ENCODE measurements at places on chromosomes 4 and X.

DNA sequence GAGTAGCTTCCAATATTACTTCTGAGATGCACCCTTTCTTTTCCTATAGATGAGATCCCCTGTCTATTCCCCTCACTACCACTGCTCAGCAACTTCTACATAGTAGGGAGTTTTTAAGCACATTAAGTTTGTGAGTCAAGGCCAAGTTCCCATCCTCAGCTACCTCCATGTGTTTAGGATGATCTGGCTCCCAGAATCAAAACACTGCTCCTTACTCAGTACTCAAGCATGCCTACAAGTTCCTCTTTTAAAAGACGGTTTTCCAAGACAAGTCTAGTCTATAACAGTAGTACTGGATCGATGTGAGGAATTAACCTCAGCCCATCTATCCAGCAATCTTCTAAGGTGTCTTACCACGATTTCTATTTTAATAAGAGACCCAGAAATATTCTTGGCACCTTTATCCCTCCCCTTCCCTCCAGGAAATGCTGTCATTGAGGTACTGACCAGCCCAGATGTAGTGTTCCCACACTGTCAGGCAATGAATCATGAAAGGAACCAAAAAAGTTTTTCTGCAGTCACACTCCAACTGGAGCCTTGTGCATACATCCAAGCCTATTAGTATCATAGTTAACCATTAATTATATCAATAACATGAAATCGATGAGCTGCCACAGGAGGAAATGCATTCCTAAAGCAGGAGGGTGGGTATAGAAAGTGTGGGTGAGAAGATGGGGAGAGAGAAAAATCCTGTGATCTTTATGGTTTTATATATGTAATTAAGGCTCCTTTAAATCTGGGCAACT is 29.6 kb downstream of the AREG start:
- DNase-seq: no peak

- no peak for DNase-seq
These were observed 159.3 kb downstream of the ATG4A start for GRCh38 chrX:108250654-108251579.

GRCh38 chrX:152343306-152343705 is 107.8 kb downstream of the GABRA3 start:
- DNase-seq: no peak

GRCh38 chrX:39299615-39300014 is 498.4 kb downstream of the MID1IP1 start:
- DNase-seq: no peak

- no peak for DNase-seq
These were observed 91.6 kb upstream of the EFHC2 start for GRCh38 chrX:44435047-44435446.

- no peak for DNase-seq
These were observed 29.5 kb downstream of the CCNQ start for GRCh38 chrX:153569475-153569874.

GRCh38 chr4:182085051-182085480 is 158.1 kb upstream of the TENM3 start:
- no peak for DNase-seq

- no peak for DNase-seq
These were observed 9.7 kb downstream of the HS6ST2 start for GRCh38 chrX:132948648-132949260.

DNA sequence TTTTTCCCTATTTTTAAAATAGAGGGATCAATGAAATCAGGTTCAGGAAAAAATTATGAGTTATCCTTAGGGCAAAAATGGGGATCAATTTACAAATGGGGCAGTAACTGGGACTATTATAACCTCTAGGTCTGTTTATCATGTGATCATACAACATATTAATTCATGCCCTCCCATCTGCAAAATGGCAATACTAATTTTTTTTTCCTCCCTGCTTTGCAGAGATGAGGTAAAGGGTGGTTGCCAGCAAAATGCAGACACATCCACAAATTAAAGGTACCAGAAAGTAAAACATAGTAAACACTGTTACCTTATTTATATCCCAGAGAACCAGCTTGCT is 467 bp downstream of the HSD17B11 start:
- peak; percentile 51 for DNase-seq

All from SHP77 treated with DMSO at 0.1 percent for 48 hours (cell line).